ENCODE measurements at places on chromosomes 1 and 21.

GRCh38 chr1:39220891-39221870 lies 16.7 kb downstream of the MACF1 start:
- no peak for DNase-seq

GRCh38 chr1:11473491-11474034 lies 5.4 kb upstream of the DISP3 start:
- no peak for DNase-seq

GRCh38 chr1:202197653-202198365 lies 4.2 kb downstream of the LGR6 start:
- no peak for DNase-seq

DNA sequence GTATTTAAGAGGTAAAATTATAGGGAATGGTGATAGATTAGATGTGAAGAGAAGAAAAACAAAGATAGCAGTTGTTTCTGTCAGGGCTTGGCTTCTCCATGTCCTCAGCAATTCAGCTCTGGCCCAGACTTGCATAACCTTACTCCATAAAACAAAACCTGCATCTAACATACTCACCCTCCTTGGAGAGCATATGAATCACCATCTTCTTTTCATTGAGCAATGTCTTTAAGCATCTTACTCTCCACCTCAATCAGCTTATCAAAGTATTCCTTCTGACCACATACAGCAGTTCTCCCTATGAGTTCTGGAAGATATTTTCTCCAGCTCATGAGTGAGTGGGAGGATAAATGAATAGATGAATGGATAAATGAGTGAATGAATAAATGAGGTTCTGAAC lies 49.0 kb downstream of the RAB3B start:
- DNase-seq = no peak

GRCh38 chr21:24671901-24672300 lies 935.4 kb downstream of the MRPL39 start:
- DNase-seq = no peak

GRCh38 chr1:204203206-204203767 lies 7.0 kb upstream of the KISS1 start:
- DNase-seq = no peak

GRCh38 chr1:213171711-213172110 lies 120.7 kb downstream of the RPS6KC1 start:
- no peak for DNase-seq

DNA sequence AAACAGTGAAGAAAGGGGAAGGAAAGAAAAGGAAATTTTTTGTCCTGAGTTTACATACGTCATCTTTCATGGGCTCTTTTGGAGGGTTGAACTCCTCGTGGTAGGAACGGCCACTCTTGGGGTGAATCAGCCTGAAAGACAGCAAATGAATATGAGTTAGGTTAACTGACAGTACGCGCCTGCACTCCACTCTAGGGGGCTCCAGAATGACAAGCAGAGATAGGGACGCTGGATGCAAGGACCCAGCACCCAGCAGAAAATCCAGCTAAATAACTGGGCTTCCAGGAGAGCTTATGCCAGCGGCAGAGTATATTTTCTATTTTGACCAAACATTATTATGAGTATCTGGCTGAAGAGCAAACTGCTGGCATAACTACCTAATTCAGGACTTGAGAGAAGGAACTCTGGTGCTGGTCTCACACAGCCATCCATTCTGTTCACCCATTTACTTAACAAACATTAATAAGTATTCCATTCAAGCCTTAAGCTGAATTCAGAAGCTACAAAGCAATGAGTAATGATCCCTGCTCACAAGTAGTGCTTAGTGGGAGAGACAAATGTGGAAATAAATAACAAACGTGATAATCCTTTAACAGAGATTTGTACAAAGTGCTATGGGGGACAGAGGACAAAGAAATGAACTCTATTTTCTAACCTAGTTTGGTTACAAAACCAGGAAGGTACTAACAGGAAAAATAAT lies 22.1 kb downstream of the AK2 start:
- no peak for DNase-seq

- no peak for DNase-seq
Observed at GRCh38 chr1:47507144-47507543, 69.3 kb downstream of the FOXD2 start.

DNA sequence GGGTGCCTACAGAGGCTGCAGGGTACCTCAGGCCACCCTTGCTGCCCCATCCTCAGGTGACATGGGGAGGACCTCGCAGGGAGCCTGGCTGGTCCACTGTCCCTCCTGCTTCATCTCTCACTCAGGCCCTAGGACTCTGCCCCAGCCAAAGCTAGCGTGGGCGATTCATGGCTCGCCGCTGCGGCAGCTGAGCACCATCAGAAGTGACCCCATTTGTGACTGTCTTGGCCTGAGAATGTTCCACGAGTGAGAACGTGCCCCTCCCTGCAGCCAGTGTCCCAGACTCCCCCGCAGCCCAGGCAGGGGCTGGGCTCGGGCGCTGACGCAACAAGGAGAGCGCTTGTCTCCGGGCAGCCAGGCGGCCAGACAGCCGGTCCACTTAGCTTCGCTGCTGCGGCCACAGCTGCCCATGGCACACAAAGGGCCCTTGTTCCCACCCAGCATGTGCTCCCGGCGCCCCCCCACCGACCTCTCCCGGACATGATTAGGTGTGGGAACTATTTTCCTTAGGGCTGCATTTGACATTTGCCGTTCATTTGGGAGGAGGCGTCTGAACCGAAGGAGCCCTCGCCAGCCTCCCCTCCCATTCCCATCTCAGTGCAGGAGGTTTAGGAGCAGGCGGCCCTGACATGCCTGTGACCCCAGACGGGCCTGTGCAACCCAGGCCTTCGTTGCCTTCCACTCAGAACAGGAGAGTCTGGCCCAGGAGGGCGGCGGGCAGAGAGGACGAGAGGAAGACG lies 19.3 kb upstream of the POFUT2 start:
- no peak for DNase-seq

DNA sequence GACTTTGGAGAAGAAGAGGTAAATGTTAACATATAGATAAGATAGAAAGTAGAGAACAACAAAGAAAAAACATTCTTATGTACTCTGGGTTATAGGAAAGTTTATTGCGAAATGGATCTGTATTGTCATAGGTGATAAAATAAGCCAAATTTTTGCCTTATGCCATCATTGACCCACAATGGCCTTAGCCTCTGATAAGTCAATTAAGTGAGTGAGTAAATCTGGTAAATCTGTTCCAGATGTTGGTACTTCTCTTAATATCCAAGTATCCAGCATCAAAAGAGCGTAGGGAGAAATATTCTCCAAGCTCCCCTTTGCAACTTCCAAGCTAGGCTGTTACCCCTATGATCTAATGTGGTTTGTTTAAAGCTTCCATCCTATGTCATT lies 38.3 kb upstream of the CLCA4 start:
- no peak for DNase-seq

- DNase-seq = no peak
Observed at GRCh38 chr1:21304488-21304887, 14.2 kb upstream of the ECE1 start.

DNA sequence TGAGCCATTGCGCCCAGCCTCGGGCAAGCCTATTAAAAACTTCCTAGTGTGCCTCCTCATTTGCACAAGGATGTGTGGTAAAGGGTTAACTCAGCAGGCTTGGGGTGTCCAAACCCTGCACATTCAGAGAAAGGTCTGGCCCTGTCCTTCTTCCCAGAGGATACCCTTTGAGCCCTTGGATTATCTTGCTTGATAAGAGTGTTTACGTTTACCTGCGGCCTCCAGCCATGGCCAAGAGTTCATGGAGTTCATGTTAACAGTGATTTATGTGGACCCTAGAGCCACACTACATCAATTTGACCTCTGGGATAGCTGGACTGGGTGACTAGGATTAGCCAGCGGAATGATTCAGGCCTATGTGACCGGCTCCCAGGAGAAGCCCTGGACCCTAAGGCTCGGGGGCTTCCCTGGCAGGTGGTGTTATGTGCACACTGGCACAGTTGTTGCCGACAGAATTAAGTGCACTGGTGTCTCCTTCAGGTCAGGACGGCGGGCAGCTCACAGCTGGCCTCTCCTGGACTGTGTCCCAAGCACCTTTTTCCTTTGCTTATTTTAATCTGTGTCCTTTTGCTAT lies 7.7 kb upstream of the TCP10L start:
- no peak for DNase-seq

GRCh38 chr1:110211496-110212168 lies 1.5 kb downstream of the KCNC4 start:
- no peak for DNase-seq
